ENCODE measurements at places on chromosomes 5 and 9. TPM values are rescaled to one million over a fixed set of nuclear protein-coding genes. Genes with fewer than 3 reads are reported as not detected.

GRCh38 chr5:130836729-130837649, 328.1 kb downstream of the HINT1 start:
- no peak for DNase-seq

Gene PLPP7
- polyA plus RNA-seq, result 51.0 TPM

DNA sequence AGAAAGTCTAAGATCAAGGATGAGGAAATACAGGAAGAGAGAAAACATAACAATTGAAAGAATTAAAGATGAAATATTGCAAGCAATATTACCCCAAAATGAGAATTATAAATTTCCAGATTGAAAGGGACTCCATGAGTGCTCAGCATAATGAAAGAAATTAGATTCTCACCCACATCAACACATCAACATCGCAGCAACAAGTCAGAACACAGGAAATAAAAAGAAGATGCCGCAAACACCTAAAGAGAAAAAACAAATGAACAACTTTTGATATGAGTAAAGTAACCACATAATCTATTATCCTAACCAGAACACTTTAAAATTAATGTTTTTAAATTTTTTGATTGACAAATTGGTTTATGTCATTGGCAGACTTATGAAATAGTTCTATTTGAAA, 318.3 kb upstream of the PTGER4 start:
- no peak for DNase-seq

DNA sequence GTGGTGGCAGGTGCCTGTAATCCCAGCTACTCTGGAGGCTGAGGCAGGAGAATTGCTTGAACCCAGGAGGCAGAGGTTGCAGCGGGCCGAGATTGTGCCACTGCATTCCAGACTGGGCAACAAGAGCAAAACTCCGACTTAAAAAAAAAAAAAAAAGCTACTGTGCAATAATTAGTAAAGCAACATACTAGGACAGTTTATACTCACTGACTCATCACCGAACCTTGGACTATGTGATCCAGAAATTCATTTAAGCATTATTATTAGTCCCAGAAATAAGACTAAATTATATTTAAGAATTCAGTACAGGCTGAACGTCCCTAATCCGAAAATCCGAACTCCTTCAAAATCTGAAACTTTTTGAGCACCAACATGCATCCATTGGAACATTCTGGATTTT, 37.8 kb downstream of the GOLPH3 start:
- no peak for DNase-seq

- DNase-seq, result no peak
Observed at GRCh38 chr9:128149001-128149701, at the start of gene LCN2. Gene LCN2 (plus strand): TSS chr9:128149453. CDS start chr9:128149526, 73 bp downstream.

Gene CNTLN
- 7.4 TPM for polyA plus RNA-seq

GRCh38 chr5:3911773-3912172, 316.1 kb downstream of the IRX1 start:
- no peak for DNase-seq

Gene NPR2
- 20.4 TPM for polyA plus RNA-seq

DNA sequence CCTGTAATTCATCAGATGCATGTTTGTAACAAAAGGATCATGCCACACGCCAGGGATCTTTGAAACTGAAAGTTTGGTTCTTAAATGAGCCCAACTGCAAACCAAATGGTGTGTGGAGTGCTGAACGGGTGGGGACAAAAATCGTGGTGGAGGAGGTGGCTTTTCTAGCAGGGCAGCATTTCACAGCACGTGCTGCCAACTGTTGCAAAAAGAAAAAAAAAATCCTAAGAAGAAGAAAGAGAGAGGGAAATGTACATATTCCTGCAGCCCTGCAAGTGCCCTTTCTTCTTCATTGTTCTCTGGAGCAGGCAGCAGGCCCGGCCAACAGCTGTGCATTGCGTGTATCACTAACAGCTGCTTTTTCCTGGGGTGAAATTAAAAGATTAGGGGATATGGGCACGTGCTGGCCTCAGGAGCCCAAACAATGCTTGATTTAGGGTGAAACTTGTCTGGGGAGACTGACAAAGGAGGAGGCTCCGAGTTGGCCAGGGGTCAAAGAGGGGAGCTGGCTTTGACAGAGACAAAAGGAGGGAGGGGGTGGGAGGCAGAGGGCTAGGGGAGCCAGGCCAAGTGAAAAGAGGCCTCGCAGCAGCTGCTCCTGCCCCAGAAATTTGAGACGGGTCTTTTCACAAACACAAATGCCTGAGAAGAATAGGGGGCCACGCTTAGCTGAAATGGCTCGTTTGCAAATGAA, 73.0 kb downstream of the GADD45G start:
- DNase-seq, result peak; percentile 76

DNA sequence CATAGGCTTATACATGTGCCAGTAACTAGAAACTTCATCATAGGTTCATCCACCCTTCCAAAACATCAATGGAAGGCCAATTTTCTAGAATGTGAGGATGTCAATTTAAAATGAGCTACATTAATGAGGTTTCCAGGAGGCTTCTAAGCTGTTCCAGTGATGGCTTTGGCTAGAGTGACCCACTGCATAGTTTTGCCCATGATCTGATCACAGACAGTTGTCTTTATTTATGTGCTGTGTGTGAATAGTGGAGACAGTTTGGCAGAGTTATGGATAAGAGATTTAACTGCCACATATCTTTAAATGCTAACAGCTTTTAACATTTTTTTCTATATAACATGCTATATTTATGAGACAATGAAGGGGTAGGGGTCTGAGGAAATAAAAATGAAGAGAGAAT, 139.0 kb upstream of the ZNF462 start:
- no peak for DNase-seq

Gene HNRNPA0
- 32.6 TPM for polyA plus RNA-seq

GRCh38 chr5:89282554-89283510, 399.8 kb upstream of the MEF2C start:
- no peak for DNase-seq

DNA sequence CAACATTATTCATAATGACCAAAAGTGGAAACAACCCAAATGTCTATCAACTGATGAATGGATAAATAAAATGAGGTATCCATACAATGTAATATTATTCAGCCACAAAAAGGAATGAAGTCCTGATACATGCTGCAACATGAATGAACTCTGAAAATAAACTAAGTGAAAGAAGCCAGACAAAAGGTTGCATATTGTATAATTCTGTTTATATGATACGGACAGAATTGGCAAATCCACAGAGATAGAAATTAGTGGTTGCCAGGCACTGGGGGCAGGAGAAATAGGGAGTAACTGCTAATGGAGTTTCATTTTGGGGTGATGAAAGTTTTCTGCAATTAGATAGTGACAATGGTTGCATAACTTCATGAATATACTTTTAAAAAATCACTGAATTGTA, 47.0 kb downstream of the KIF24 start:
- DNase-seq, result no peak

DNA sequence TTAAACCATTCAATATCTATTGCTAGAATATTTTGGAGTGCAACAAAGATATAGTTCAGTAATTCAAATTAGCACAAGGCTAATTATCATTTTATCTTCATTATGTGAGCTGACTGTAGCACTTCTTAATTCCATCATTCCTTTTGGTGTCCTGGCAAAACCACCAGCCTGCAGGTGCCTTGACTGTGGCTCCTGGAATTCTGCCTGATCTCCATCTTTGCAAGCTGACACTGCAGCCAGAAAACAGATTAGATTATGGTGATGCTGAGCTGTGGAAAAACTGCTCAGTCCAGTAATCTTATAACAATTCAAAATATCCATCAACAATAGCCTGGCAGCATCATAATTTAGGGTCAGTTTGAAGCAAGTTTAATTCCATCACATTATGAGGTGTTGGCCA, 919.5 kb downstream of the DTWD2 start:
- no peak for DNase-seq

DNA sequence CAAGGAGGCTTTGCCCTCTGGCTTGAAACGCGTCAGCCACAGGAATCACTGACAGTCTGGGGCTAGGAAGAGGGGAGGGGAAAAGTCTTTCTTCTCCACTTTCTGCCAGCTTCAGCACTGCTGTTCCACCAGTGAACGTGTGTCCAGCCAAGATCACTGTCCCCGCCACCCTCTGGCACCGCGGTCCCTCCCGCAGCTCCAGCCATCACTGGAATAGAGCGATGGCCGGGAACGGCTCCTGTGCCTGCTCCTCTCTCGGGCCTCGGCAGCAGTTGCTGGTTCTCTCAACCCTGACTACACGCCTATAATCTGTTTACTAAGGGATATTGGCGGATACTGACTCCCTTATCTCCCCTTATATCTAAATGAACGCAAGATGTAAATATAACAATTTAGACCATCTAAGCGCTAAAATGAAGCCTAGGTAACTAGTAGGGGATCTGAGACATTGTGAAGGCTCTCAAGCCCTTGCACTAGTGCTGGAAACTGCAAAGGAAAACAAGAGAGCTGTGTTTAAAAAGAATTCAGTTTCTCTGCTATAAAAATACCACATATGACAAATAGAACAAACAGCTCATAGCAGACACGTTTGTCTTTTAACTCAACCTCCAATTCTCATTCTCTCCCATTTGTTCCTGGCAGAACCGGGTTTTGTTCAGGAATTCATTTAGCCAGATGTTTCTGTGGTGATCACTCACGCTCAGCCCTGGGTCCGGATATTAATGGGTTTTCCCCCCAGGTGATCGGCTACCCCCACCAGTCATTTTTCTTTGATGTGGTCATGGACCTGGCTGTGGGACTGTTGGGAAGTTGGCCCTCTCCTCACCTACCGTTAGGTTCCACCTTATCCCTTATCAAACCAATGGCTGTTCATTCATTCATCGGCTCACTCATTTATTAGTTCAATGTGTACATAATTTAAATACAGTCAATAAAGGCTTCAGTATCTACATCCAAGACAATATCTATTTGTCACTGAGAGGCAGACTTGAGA, 149.8 kb downstream of the MED10 start:
- no peak for DNase-seq

Gene CA9
- polyA plus RNA-seq, result 0.50 TPM

DNA sequence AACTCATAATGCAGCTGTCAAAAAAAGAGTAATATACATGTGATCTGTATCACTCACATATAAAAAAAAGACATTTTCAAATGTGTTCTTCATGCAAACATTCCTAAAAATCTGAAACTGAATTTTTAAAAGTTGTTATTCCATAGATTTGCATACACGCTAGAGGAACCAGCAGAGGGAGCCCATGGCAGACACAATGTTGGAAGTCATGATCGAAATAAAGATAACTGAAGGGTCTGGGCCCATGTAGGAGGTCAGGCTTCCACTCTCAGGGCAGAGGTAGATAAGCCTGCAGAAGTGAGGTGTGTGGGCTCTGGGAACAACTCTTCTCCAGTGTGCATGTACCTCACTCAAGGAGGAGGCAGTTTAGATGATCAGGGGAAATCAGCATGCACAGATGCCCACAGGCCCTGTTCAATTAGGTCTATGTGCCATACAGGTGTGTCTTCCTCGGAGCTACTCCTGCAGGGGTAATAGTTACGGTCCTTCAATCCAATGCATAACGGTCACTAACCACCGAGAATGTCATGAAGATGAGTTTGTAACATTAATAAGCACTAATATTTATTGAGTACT, 208.6 kb downstream of the EPB41L4A start:
- peak; percentile 28 for DNase-seq

DNA sequence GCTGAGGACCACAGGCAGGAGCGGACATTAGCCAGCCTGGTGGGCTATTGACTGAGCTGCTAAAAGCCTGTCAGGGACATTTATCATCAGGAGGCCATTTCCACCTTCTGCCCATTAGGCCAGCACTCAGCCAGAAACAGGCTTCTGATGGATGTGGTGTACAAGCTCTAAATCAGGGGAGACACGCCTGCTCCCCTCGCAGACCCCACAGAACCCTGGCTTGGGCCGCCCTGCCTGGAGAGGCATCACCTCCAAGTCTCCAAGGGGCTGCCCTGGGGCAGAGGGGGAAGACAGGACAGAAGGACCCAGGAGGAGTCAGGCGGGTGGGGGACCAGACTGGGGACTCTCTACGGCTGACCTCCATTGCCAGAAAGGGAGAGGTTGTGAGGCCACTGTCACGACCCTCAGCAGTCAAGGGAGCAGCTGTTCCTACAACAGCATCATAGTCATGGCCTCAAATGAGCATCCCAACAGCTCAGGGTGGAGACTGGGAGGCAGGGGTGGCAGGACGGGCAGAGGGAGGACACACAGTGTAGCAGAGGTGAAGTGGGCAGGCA, 24.0 kb upstream of the TRIM14 start:
- no peak for DNase-seq

GRCh38 chr9:85224301-85224700, 517.5 kb downstream of the AGTPBP1 start:
- no peak for DNase-seq

Gene CBY3
- polyA plus RNA-seq, result 0.61 TPM

Gene MUSK
- polyA plus RNA-seq, result 10.2 TPM

GRCh38 chr9:106752581-106752980, 110.4 kb upstream of the ZNF462 start:
- no peak for DNase-seq

Gene PCDHGA1
- 0.77 TPM for polyA plus RNA-seq

DNA sequence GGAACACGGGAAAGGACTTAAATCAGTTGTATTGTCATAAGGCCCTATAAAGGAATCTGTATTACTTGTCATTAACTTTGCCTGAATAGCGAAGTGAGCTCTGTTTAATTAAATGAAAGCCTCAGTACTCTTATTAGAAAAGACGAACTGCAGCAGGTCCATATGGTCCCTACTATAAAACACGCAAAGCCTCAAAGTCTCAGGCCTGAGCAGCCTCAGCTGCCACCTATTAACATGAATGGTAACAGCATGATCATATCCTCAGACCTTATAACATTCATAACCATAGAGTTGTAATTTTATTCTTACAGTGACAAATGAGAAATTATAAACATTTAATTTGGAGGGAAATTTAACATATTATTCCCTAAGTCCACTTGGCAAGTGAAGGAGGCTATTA, 1113.7 kb upstream of the WWC1 start:
- no peak for DNase-seq

- DNase-seq, result no peak
Observed at GRCh38 chr9:87855061-87855460, 27.6 kb upstream of the SPATA31E1 start.

GRCh38 chr5:34034534-34035327, 8.3 kb downstream of the C1QTNF3 start:
- DNase-seq, result no peak

Gene MORN5
- not detected for polyA plus RNA-seq

DNA sequence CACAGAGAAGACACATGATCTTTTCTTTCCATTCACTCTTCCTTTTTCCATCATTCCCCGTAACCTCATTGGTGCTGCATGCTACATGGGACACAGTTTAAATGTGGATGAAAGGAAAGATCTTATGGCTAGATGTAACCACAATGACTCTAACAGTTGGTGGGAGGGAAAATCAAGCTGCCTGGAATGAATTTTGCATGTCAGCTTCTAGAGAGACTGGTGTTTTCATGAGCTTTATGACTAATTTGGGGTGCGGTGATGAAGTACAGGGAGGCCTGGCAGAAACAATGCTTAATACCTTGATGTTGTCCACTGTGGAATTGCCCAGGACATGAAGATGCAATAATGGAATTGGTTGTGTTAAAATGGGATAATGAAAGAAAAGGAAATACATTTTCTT, 55.9 kb upstream of the MYO10 start:
- DNase-seq, result no peak

DNA sequence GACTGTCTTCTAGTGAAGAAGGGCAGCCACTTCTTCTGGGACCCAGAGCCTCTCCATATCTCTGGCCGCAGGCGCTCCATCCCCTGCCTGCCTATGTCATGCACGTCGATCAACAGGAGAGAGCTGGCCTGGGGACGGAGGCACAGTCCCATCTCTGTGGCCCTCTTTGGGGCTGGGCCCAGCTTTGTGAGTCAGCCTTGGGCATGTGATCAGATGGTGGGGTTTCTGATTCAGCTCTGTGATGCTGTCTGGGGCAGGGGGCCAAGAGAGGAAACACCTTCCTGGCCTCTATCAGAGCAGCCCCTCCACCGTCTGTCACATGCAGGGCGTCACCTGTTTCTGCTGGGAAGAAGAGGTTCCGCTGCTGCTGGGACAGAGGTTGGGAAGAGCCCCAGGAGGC, 72.6 kb downstream of the MVB12B start:
- no peak for DNase-seq
